ENCODE measurements at places on chromosomes 3 and 15. TPM values are rescaled to one million over a fixed set of nuclear protein-coding genes. Genes with fewer than 3 reads are reported as not detected.

Gene VILL
- 1.0 TPM for total RNA-seq

Gene GXYLT2
- 8.0 TPM for total RNA-seq

DNA sequence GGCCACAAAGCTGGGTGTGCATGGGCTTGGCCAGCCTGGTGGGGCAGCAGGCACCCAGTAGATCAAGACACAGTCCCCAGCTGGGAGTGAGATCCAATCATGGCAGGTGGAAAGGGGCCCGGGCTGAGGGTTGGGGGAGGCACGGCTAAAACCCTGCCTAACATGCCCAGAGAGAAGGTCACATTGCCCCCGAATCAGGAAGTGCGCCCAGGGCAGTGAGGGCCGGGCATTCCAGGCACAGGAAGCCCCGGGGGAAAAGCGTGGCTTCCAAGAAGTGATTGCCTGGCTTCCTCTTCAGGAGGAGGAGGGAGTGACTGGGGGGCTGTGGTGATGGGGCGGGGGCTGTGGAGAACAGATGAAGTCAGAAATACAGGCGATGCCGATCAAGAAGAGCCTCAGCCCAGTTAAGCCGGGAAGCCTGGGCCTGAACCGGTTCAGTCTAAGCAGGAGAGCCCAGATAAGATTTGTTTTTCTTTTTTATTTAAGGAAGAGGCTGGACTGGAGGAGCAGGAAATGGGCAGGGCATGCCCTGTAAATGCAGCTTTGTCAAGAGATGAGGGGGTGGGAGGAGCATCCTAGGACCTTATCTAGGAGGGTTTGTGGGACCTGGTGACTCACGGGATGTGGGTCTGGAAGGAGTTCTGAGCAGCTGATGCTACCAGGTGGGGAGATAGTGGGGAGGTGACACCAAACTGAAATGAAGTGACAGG, 83.9 kb downstream of the CHSY1 start:
- peak; percentile 99 for DNase-seq

DNA sequence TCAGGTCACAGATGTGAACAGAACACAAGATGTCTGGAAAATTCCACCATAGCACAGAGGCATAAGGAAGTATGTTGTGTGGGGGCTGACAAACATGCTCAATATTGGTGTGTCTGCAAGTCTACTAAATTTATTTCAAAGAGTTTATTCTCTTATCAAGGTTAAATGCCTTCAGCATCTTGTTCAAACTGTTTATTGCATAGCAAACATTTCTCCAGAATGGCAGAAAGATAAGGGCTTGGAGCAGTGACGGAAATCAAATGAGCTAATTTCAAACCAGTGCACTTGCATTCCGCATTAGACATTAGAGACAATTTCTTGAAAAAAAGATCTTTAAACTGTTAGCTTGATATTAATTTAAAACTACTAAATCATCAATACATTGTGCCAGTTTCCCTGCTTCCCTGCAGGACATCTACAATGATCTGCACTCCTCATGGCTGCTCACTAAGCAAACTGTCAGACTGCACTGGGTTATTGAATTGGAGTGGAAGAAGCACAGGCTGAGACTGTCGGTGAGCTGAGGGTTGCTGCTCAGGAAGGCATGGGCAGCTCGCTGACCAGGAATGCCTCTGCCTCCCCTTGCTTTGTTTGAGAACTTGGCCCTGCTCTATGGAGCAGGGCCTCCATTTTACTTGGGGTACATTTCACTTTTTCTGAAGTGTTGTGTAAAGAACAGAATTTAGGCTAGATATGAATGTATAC, 89.4 kb downstream of the KCNAB1 start:
- DNase-seq, result no peak

GRCh38 chr3:67495751-67496150, 158.7 kb downstream of the SUCLG2 start:
- no peak for DNase-seq

Gene NLGN1
- 1.6 TPM for total RNA-seq

Gene CD80
- not detected for total RNA-seq

DNA sequence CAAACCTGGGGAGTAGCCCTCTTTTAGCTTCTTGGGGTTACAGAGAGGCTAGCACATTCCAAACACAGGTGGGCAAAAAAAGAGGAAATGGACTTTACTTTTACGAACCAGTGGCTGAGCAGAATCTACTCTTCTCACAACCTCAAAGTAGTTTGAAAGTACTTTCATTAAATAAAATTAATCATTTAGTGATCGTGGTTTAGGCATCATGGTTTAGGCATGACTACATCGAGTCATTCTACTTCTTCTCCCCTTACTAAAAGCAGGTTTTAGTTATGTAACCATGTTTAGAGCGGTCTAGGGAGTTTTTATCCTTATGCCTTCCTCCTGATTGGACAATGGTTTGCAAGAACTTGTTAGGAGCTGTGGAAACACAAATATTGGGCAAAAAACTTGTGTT, 2.5 kb upstream of the GREM1 start:
- DNase-seq, result no peak

Gene PLA2G4E
- 0.07 TPM for total RNA-seq

DNA sequence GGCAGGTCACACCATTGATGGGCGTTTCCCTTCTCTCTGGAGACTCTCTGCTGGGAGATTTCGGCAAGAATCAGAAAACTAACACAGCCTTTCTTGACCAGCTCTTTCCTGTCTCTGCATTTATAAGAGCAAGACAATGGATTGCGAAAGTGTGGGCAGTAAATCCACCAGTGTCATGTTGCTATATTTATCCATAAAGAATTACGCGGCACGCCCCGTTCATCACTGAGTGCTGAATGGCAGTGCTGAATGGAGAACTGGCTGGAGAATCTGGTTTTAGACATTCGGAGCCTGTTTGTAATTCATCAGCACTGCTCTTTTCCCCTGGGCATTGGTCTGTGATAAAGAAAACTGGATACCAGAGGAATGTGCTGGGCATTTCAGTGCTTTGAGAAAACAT, 2.0 kb upstream of the CEMIP start:
- peak; percentile 27 for DNase-seq

Data from HT1080 (cell line).